Natural killer cell treated with Interleukin-12 subunit alpha and Interleukin-12 subunit beta and Interleukin-15 and Interleukin-18, amount 100 ng/mL, for 72 hours (primary cell): ENCODE measurements at places on chromosomes 13 and 19. TPM values are rescaled to one million over a fixed set of nuclear protein-coding genes. Genes with fewer than 3 reads are reported as not detected.

DNA sequence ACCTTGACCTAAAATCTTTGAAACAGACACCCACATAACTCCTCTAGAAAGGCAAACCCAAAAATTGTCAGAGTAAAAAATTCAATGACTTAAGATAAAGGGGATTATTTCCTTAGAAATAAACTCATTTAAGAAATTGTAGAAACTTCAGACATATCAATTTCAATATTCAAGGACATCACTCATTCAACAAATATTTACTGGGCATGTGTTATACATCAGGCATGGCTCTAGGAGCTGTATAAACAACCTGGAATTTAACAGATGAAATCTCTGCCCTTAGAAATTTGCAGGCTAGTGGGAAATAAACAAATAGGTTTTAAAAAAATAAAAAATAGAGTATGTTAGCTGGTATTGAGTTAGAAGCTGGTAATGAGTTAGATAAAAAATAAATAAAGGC lies 84.0 kb upstream of the LSM14A start:
- DNase-seq = no peak
- H3K36me3 ChIP-seq = no peaks in the 10 kb centered on the region
- no peaks in the 10 kb centered on the region for H3K4me1 ChIP-seq
- H3K4me3 ChIP-seq = no peak overlapping the region
- no peak overlapping the region for H3K27ac ChIP-seq

GRCh38 chr13:45695198-45695730 lies 6.9 kb upstream of the CBY2 start:
- no peaks in the 10 kb centered on the region for H3K4me1 ChIP-seq
- H3K36me3 ChIP-seq = no peaks in the 10 kb centered on the region
- peak overlapping the region; percentile 23 for H3K4me3 ChIP-seq
- no peak overlapping the region for H3K27ac ChIP-seq

Gene ACTMAP
- total RNA-seq = 10.9 TPM

Gene LGI4
- total RNA-seq = not detected

GRCh38 chr19:15374796-15375440 lies 4.7 kb downstream of the AKAP8 start:
- H3K27me3 ChIP-seq = no peaks in the 10 kb centered on the region
- peaks cover 5% of the 10 kb centered on the region for H3K36me3 ChIP-seq
- DNase-seq = no peak
- H3K27ac ChIP-seq = no peak overlapping the region
- no peak overlapping the region for H3K4me3 ChIP-seq

Gene PRKD2
- 100.0 TPM for total RNA-seq

Gene ZNF433
- total RNA-seq = 3.7 TPM

Gene GFY
- not detected for total RNA-seq

DNA sequence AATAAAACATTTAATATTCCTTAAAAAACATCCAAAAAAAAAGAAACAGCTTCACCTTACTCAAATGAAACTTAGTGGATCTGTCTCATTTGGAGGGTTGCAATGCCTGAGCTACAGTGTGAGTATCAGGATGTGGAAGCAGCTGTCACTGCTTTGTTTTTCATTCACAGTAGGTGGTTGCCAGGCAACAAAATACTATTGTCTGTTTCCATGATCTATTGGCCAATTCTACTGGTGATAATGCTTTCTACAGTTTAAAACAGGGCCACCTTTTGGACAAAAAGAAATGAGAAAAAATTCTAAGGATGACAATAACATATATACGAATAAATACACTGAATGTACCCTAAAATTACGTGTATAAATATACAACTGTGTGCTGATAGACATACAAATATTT lies 3.0 kb downstream of the ENOX1 start:
- H3K27ac ChIP-seq = no peak overlapping the region
- peaks cover 21% of the 10 kb centered on the region for H3K27me3 ChIP-seq
- DNase-seq = no peak
- no peak overlapping the region for H3K4me3 ChIP-seq

GRCh38 chr19:35363711-35364425 lies 5.6 kb downstream of the FFAR3 start:
- no peaks in the 10 kb centered on the region for H3K36me3 ChIP-seq
- H3K27me3 ChIP-seq = peaks cover 16% of the 10 kb centered on the region
- no peak overlapping the region for H3K4me3 ChIP-seq
- H3K4me1 ChIP-seq = peaks cover 4% of the 10 kb centered on the region
- H3K27ac ChIP-seq = peak overlapping the region; percentile 53
- DNase-seq = no peak

- H3K36me3 ChIP-seq = no peaks in the 10 kb centered on the region
- H3K27ac ChIP-seq = no peak overlapping the region
- H3K4me1 ChIP-seq = no peaks in the 10 kb centered on the region
- H3K4me3 ChIP-seq = no peak overlapping the region
- no peak for DNase-seq
These were observed 67.4 kb upstream of the UBAC2 start for GRCh38 chr13:99133230-99133629.

- H3K4me1 ChIP-seq = no peaks in the 10 kb centered on the region
- DNase-seq = no peak
- no peaks in the 10 kb centered on the region for H3K36me3 ChIP-seq
- H3K4me3 ChIP-seq = no peak overlapping the region
- peaks cover 9% of the 10 kb centered on the region for H3K27me3 ChIP-seq
These were observed 20.6 kb downstream of the NECTIN2 start for GRCh38 chr19:44866664-44867063.

Gene ADGRE2
- total RNA-seq = 4.6 TPM

GRCh38 chr19:39818626-39819097 lies 15.3 kb downstream of the DYRK1B start:
- H3K27me3 ChIP-seq = no peaks in the 10 kb centered on the region
- H3K27ac ChIP-seq = no peak overlapping the region
- peaks cover 23% of the 10 kb centered on the region for H3K4me1 ChIP-seq
- no peak overlapping the region for H3K4me3 ChIP-seq

Gene ZNF439
- 13.9 TPM for total RNA-seq

GRCh38 chr13:61777271-61777670 lies 361.6 kb upstream of the PCDH20 start:
- H3K27me3 ChIP-seq = no peaks in the 10 kb centered on the region
- H3K4me3 ChIP-seq = no peak overlapping the region
- DNase-seq = no peak
- no peak overlapping the region for H3K27ac ChIP-seq

- no peak overlapping the region for H3K4me3 ChIP-seq
- no peaks in the 10 kb centered on the region for H3K4me1 ChIP-seq
- H3K36me3 ChIP-seq = peaks cover 11% of the 10 kb centered on the region
- H3K27ac ChIP-seq = no peak overlapping the region
- no peak for DNase-seq
- no peaks in the 10 kb centered on the region for H3K27me3 ChIP-seq
These were observed 620.0 kb upstream of the ATXN8OS start for GRCh38 chr13:69487576-69487975.

GRCh38 chr19:57088133-57088532 lies 31.7 kb upstream of the USP29 start:
- H3K4me3 ChIP-seq = no peak overlapping the region
- H3K27me3 ChIP-seq = no peaks in the 10 kb centered on the region
- H3K27ac ChIP-seq = no peak overlapping the region
- DNase-seq = no peak

GRCh38 chr13:105996391-105997025 lies 539.0 kb downstream of the EFNB2 start:
- no peak overlapping the region for H3K4me3 ChIP-seq
- H3K36me3 ChIP-seq = peaks cover 6% of the 10 kb centered on the region
- no peak overlapping the region for H3K27ac ChIP-seq
- no peaks in the 10 kb centered on the region for H3K27me3 ChIP-seq
- DNase-seq = no peak
- H3K4me1 ChIP-seq = no peaks in the 10 kb centered on the region

GRCh38 chr19:55689411-55690108 lies 14.5 kb downstream of the EPN1 start:
- H3K27me3 ChIP-seq = no peaks in the 10 kb centered on the region
- no peak overlapping the region for H3K4me3 ChIP-seq
- H3K4me1 ChIP-seq = no peaks in the 10 kb centered on the region
- DNase-seq = peak; percentile 58
- no peaks in the 10 kb centered on the region for H3K36me3 ChIP-seq
- no peak overlapping the region for H3K27ac ChIP-seq

Gene ACER1
- total RNA-seq = not detected

DNA sequence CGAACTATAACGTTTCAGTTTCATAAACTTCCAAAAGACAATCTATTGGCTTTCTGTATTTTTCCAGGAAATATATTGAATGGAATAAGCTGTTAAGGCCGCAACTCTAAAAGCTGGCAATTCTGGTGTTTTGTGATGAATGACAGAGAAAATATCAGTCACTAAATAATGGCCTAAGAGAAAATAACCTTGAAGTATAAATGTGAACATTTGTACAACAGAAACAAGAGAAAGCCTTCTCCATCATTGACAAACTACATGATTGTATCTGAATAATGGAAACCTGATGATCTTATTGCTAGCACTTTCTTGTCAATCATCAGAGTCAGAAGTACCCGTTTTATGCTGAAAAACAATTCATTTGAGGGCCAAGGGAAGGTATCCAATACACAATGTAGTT lies 134.3 kb downstream of the TRPC4 start:
- no peaks in the 10 kb centered on the region for H3K27me3 ChIP-seq
- no peak overlapping the region for H3K4me3 ChIP-seq
- H3K27ac ChIP-seq = no peak overlapping the region
- no peaks in the 10 kb centered on the region for H3K36me3 ChIP-seq

Gene MIR17HG
- 15.9 TPM for total RNA-seq

DNA sequence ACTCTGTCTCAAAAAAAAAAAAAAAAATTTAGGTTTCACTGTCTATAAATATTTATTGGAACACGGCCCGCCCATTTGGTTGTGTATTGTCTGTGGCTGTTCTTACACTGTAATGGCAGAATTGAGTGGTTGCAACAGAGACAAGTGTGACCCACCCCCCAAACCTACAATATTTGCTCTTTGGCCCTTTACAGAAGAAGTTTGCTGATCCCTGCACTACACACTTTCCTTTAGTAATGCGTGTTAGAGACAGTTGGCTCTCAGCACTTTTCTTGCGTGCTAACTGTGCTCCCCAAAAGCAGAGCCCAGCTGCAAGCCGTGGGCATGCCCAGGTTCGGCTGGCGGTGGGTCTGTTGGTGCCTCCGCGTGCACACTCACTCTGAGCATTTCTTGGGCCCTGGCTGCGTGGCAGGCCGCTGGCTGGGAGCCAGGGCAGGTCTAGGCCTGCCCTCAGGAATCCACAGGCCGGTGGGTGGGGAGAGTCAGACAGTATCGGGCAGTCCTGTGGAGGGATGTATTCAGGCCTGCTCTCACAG lies 72.6 kb downstream of the SIPA1L3 start:
- H3K27ac ChIP-seq = no peak overlapping the region
- peaks cover 5% of the 10 kb centered on the region for H3K4me1 ChIP-seq
- no peaks in the 10 kb centered on the region for H3K36me3 ChIP-seq
- no peaks in the 10 kb centered on the region for H3K27me3 ChIP-seq
- DNase-seq = no peak

Gene SIGLEC11
- not detected for total RNA-seq

Gene ZNF628
- total RNA-seq = 8.0 TPM

DNA sequence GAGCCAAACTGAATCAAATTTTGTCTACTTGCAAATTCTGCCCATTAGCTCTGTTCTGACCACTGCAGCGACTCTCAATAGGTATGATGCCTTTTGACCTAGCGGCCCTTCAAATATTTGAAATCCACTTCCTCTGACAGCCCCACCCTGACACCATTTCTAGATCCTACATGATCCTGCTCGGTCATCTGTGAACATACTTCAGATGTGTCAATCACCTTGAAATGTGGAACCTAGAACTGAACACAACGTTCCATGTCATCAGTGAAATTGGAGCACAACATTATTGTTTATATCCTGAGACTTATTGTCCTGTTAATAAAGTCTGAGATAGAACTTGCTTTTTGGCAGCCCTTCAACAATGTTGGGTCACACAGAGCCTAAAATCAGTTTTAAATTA lies 98.2 kb downstream of the UBL3 start:
- H3K4me1 ChIP-seq = peaks cover 5% of the 10 kb centered on the region
- H3K4me3 ChIP-seq = no peak overlapping the region
- H3K27me3 ChIP-seq = no peaks in the 10 kb centered on the region
- H3K36me3 ChIP-seq = no peaks in the 10 kb centered on the region

DNA sequence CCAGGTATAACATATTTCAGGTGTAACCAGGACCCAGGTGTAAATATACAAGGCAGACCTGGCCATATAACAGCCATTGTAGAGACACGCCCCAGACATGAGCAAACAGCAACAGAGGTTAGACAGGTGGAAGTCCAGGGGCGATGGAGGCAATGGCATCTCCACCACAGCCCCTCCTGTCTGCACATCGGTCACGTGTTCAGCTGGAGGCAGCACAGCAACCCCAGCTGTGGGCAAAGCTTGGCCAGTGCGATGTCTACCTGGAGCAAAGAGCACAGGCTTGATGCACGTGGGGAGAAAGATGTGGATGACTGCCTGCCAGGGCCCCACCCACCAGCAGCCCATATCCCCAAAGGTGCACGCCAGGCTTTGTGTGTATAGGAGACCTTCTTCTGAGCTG lies 4.4 kb downstream of the CYP4F2 start:
- H3K4me3 ChIP-seq = no peak overlapping the region
- no peak overlapping the region for H3K27ac ChIP-seq
- H3K27me3 ChIP-seq = peaks cover 6% of the 10 kb centered on the region

DNA sequence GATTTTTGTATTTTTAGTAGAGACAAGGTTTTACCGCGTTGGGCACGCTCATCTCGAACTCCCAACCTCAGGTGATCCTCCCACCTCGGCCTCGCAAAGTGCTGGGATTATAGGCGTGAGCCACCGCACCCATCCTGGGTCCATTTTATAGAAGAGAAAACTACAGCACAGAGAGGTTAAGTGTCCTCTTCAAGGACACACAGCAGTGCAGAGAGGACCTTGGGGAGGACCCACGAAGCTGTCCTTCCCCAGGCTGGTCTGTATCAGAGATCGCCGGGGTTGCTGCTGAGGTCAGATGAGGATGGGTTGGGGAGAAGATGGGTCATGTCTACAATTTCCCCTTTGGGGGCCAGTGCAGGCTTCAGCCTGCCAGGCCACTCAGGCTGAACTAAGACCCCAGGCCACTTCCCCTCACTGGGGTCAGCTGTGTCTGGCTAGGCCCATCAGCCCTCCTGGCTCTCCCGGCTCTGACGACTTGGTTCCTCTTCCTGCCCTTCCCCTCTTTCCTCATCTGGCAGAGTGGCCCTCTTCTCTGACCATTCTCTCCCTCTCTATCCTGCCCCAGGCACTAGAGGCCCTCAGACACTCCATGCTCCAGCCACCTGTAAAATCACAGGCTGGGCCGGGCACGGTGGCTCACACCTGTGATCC lies 9.6 kb downstream of the MYO1F start:
- no peaks in the 10 kb centered on the region for H3K36me3 ChIP-seq
- H3K27me3 ChIP-seq = no peaks in the 10 kb centered on the region
- peak overlapping the region; percentile 89 for H3K27ac ChIP-seq
- H3K4me3 ChIP-seq = peak overlapping the region; percentile 69
- peaks cover 73% of the 10 kb centered on the region for H3K4me1 ChIP-seq

Gene ZIK1
- 4.8 TPM for total RNA-seq
